ENCODE measurements at places on chromosomes 3 and 15.

GRCh38 chr15:41777421-41777973 lies 3.2 kb downstream of the MAPKBP1 start:
- peak; percentile 54 for DNase-seq

DNA sequence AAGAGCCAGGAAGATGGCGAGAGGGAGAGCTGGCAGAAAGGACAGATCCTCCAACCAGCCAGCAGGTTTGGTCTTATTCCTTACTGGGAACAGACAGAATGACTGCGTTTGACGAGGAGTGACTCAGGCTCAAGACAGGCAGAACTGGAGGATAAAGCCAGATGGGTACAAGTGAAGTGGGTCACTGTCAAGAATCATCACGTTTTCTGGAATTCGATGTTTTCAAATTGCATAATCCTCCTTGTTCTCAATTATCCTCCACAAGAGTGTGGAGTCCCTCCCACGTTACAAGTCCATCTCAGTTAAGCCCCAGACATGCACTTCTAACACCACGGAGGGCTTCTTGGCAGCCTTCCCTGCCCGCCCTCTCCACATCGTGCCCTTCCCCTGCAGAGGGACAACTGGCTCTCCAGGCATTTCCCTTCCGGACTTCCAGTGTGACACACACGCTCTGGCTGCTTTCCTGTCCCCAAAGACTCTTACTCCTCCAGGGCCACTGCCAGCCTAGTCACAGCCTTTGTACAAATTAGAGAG lies 183.1 kb downstream of the CHST2 start:
- peak; percentile 89 for DNase-seq

- DNase-seq = no peak
Observed at GRCh38 chr3:38026856-38027255, 2.6 kb downstream of the PLCD1 start.

DNA sequence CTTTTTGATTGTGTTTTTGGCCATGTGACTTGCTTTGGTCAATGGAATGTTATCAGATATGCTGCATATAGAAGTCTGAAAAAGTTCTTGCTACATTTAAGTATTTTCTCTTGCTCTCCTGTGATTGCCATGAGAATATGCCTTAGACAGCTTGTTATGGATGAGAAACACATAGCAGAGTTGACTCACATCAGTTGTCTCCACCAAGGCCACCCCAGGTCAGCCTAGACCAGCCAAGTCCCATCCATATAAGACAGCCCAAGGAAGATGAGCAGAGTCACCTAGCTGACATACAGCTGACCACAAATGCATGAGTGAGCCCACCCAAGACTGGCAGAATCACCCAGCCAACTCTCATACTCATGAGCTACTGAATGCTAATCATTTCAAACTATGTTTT lies 153.0 kb downstream of the THRB start:
- no peak for DNase-seq

- peak; percentile 100 for DNase-seq
Observed at GRCh38 chr3:120094776-120095225, 554 bp upstream of the GSK3B start.

DNA sequence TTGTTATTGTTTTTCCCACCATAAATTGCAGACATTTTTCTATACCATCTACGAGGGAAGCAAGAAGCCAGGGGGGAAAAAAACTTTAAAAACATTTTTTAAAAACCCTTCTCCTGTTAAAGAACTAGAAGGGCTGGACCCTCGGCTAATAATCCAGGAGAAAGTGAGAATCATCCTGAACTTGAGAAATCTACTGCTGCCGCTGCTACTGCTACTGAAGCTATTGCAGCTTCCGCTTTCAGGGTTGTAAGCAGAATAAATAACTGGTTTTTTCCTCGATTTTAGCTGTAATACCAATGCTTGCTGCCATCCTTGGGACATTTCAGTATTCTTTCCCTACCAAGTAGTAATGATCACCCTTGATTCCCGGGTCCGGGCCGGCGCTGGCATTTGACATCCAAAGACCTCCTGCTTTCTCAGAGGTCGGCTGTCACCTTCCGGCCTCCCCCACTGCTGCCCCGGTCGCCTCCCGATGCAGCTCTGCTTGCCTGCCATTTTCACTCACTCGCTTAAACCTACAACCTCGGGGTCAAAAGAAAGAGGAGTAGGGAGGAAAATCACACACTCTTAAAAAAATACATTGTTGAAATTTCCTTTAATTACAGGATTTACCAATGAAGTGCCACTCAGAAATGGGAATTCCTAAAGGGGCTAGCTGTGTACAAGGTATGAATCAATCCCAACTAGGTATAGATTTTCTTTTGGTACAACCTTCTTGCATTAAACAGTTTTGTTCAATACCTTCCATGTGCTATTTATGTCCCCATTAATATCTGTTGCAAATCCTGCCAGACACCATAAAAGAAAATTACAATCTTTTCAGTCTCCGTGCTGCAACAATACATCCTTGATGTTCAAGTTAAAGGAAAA lies 674 bp upstream of the MECOM start:
- no peak for DNase-seq
